ENCODE measurements at places on chromosomes 5 and 9.

DNA sequence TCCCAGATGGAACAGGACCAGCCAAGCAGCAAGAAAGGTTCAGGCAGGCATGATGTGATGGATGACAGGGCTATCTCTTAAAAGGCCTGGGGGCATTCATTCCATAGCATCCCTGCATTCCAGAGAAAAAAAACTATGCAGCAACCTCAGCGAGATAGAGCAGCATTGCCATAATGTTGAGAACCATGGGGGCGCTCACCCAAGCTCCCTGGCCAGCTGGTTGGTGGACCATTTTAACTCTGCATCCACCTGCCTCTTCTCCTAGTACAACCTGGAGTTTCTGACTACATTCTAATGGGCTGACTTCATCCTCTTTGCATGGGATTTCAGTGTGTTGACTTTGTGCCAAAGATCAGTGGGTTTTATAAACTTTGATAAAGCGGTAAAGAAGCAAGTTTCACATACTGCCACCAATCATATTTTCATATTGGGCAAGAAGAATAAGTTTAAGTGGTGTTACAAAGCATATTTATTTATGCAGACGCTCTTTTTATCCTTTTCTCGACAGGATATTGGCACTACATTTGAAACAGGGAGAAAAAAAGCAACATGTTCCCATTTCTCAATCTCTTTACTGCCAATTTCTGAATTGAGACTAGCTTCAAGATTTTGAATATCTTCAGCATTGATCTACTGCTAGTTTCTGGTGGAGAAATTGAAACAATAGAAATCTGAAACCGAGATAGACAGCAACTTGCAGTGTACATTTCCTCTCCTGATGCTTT lies 378.3 kb upstream of the WWC1 start:
- DNase-seq, result no peak

DNA sequence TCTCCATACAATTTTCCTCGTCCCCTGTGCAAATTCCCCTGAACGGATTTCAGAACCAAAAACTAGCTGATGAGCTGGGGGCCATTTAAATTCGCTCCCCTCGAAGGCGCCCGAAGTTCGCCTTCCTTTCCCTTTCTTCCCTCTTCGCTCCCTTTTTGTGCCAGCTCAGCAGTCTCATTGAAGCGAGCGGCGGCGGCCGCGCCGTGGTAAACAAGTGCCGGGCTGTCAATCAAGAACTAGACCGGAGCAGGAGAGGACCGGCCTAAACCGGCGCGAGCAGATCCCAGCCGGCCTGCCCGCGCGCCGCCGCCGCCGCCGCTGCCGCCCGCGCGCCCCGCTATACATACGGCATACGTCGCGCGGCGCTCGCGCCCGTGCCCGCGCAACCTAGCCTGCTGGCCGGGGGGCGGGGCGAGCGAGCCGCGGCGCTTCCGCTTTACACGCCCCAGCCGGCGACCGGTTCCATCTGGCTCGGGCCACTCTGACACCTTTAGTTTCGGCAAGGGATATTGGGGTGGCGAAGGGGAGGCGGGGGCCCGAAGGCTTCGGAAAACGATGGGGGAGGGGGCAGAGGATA lies 3.1 kb downstream of the ARRDC3 start:
- peak; percentile 93 for DNase-seq

DNA sequence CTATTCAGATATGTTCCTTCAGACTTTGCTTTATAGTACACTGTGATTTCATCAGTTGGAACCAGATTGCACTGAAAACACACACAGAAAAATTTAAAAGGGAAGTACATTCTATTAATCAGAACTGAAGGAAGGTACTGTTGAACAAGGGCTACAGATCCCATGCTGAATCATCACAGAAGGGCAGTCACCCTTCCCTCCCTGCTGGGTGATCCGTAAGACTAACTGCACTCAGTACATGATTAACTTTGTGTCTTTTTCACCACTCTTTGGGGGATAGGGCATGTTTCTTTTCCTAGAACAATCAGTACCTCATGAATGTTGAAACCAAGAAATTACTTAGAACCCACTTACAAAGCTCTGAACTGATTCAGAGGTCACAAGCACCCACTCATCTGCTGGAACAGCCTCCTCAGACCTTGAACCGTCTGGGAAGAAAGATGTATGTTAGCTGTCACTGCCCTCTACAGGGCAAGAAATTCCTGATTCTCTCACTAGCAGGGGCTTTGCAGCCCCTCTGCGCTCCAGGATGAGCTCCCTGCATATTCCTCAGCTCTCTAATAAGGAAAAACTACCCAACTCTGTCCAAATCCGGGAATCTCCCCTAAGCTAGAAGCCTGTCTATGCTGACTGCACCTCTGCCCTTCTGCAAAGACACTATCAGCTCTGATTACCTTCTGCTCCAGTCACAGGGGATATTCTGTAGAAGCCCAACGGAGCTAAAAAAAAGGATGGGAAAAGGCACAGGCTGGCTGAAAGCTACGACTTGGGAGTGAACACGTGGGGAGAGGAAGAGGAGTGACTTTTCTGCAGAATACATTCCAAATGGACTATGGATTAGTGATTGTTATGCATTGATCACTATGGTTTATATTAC lies 51.0 kb downstream of the IARS1 start:
- DNase-seq, result no peak

DNA sequence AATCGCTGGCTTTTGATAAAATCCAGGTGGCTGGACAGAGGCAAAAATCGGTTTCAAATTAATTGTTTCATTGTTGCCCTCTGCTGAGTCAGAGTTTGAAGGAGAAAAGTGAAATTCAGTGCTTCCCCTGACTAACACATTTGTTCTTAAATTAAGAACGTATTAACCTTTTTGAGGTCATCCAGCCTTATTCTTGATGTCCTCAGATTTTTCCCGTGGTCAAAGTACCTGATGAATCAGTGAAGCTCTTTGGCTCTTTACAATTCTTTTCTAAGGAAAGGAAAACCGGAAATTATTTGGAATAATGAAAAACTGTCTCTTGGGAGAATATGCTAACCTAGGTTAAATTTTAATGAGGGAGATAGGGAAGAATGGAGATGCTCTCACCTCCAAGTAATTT lies 21.6 kb downstream of the OSMR start:
- no peak for DNase-seq

DNA sequence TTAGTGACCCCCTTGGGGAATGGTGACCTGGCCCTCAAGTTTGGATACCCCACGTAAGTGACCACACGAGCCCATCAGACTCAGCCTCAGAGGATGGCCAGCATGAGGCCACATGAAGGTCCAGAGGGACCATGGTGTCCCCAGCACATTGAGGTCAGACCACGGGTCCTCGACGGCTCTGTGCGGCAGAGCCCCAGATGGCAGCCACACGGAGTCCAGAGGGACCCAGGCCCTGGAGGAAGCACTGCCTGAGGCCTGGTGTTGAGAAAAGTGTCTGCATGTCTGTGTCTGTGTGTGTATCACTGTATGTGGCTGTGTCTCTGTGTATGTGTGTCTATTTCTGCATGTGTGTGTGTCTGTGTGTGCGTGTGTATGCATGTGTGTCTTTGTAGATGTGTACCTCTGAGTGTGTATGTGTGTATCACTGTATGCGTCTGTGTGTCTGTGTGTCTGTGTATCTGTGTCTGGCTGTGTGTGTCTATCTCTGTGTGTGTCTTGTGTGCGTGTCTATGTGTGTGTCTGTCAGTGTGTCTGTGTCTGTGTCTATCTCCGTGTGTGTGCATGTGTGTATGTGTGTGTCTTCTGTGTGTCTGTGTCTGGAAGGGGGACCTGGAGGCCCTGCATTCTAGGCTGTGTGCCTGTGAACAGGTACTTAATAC lies 992 bp downstream of the LCNL1 start:
- no peak for DNase-seq

DNA sequence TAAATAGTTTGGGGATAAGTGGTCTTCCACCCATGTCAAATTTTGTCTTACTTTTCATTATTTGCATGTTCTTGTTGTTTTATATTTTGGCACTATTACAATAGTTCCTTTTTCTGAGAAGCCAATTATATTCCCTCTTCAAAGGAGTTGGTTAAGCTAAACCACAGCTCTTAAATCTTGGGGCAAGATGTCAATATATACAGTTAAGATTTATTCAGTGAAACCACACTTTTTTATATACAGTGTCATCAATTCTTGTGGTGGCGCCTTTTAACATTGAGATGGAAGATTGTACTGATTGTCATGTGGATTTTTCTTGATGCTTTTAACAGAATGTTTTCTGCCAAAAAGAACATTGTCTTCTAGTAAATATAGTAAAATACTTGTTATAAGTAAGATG lies 104.1 kb downstream of the MTREX start:
- DNase-seq, result no peak

- no peak for DNase-seq
Measured at GRCh38 chr9:101119206-101119819, 90.8 kb downstream of the PLPPR1 start.

DNA sequence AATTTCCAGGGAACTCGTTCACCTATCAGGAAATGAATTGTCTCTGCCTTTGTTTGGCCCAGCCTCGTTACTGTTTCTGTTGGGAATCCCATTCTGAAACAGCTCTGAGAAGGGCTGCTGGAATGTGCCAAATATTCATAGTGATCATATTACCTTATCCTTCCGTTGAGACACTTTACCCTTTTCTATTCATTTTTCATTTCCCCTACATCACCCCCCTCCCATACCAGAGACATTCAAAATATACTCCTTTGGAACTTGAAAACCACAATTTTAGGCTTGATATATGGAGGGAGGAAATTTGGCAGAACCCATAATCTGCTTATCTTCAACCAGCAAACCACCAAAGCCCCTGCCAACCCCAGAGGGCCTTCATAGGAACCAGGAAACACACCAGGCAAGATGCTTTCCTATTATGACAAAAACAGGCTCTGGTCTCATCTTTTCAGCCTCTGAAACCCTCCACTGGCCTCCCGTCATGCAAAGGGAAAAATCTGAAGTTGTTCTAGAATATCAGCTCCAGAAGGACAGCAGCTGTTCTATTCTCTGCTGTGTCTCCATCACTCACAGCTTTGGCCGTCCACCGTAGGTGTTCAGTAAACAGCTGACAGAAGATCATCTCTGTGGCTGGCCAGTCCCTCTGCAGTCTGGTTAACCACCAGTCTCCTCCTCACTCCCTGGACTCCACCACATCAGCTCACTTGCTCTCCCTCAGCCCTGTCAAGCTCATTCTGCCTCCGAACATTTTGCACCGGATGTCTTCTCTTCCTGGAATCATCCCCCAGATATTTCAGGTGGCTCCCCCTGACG lies 217.2 kb upstream of the WWC1 start:
- no peak for DNase-seq

GRCh38 chr9:69060766-69061165 lies 25.2 kb downstream of the FXN start:
- no peak for DNase-seq

GRCh38 chr9:31519424-31519823 lies 865.0 kb upstream of the ACO1 start:
- DNase-seq, result no peak

GRCh38 chr5:175347027-175347426 lies 97.0 kb downstream of the DRD1 start:
- DNase-seq, result no peak

GRCh38 chr5:1063661-1064382 lies 48.0 kb downstream of the SLC12A7 start:
- no peak for DNase-seq

DNA sequence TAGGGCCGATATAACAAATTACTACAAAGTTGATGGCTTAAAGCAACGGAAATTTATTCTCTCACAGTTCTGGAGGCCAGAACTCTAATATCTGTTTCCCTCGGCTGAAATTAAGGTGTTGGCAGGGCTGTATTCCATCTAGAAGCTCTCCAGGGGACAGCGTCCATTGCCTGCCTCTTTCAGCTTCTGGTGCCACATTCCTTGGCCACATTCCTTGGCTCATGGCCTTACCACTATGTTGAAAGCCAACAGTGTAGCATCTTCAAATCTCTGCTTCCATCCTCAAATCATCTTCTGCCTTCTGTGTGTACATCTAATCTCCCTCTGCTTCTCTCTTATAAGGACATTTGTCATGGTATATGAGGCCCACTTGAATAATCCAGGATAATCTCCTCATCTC lies 17.2 kb downstream of the FGF10 start:
- DNase-seq, result no peak

DNA sequence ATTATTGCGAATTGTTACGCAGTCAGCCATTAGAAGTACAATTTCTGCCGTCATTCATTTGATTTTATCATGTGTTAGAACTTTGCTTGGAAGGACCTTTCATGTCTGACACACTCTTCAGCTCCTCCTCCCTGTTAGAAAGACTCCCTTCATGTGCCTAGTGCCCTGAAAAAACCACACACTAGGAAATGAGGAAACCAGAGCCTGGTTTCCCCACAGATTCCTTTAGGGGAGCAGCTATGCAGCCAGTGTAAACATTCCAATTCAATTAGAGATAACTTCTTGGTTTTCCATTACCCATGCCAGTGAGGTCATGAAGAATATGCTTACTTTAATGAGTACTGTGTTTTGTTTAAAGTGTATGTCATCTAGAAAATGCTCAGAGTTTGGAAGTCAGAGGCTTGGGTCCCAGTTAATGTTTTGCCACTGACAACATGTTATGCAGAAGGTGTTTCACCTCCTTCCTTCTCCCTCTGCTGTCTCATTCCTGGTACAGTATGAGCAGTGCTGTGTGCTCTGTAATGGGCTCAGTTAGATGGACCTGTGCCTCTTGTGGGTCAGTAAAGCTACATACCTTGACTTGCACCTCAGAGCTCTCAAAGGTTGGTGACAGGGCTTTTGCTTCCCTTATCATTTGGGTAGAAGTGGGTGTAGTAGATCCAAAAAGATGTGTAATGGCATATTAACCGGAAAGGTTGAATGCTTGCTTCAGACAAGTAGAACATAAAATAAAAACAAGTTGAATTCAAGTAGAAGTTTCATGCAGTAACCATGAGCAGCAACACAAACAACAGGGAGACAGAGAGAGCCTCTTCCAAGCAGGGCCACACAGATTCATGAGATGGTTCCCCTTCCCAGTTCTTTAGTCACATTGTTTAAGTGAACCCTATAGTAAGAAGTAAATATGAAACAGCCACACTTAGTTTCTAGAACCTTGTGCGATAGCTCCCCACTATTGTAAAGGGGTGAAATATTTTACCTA lies 52.6 kb upstream of the TNFAIP8 start:
- DNase-seq, result no peak

DNA sequence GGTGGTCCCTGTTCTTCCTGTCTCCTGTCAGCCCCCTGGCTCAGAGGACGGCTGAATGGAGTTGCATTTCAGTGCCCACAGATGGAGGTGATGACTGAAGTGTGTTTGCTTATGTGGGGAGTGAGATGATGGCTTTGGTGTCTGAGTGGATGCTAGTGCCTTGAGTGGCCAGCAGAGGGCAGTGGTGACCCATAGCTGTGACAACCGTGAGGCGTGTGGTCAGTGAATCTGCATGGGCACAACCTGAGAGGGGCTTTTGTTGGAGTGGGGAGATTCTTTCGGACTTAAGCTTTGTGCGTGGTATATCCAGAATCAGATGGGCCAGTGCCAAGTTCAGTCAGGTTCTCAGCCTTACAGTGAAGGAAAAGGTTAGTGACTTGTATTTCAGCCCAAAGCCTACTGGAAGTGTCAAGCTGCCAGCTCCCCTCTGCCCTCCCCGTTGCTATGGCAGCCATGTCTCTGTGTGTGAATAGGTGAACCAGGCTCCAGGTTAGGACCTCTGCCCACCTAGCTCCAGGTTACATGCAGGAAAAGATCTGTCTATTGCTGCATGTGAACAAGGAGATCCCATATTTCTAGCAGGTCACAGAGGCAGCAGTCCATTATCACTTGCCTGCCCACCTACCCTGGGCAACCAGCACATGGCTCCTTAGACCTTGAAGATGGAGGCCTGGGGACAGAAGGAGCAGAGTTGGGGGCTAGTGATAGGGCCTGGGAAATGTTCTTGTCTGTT lies 14.7 kb upstream of the CXXC5 start:
- peak; percentile 56 for DNase-seq
